NCI-H187 (cell line): ENCODE measurements at places on chromosomes 16 and 17.
A peak's percentile ranks its signal among the peaks of the same experiment; 100 is the strongest.

- peak; percentile 36 for DNase-seq
Measured at GRCh38 chr17:58249270-58250133, 11.1 kb downstream of the LPO start.

- no peak for DNase-seq
Measured at GRCh38 chr17:77281904-77282367, 141.2 kb downstream of the SEC14L1 start.

DNA sequence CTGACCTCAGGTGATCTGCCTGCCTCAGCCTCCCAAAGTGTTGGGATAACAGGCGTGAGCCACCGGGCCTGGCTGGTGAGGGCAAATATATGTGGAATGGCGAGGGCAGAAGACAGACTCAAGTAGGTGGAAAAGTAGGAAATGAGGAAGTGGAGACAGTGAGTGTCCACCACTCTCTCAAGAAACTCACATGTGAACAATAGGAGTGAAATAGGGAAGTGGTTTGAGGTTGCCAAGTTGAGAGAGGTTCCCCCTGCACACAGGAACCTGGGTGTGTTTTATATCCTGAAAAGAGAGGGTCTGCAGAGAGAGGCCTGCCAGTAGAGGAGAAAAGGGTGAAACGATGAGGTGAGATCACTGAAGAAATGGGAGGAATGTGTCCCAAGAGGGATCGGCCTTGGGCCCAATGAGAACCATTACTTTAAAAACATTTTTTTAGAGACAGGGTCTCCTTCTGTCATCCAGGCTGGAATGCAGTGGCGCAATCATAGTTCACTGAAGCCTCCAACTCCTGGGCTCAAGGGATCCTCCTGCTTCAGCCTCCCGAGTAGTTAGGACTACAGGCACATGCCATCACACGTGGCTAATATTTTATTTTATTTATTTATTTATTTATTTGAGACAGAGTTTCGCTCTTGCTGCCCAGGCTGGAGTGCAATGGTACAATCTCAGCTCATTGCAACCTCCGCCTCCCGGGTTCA lies 17.1 kb upstream of the CORO1A start:
- DNase-seq, result no peak

DNA sequence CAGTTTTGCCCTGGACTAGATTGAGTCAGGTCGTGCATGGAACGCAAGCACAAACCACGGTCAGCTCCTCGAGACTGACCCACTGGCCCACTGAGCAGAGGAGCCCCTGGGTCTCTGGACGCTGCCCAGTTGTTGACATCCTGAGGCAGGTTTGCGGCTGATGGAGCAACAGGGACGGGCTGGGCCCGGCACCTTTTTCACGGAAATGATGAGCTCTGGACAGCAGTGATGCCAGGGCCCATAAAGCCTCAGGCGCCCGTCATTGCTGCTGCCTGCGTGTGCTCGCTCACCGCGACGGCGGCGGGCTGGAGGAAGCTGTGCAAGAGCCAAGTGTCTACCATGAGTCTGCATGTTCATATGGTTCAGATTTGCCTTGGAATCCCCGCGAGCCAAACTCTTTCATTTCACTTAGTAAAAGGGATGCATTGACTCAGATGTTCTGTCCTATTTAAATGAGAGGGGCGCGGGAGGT lies 30.8 kb upstream of the CRISPLD2 start:
- no peak for DNase-seq

DNA sequence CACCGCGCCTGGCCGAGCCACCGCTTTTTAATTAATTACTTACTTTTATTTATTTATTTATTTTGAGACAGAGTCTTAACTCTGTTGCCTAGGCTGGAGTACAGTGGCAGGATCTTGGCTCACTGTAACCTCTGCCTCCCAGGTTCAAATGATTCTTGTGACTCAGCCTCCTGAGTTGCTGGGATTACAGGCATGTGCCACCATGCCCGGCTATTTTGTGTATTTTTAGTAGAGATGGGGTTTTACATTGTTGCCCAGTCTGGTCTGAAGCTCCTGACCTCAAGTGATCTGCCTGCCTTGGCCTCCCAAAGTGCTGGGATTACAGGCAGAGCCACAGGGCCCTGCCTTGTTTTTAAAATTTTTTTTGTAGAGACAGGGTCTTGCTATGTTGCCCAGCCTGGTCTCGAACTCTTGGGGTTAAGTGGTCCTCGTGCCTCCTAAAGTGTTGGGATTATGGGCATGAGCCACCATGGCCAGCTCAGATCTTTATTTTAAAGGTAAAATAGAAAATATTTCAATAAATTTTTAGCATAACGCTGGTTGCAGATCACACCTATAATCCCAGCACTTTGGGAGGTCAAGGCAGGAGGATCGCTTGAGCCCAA lies 18.3 kb upstream of the NUDT16L1 start:
- no peak for DNase-seq

DNA sequence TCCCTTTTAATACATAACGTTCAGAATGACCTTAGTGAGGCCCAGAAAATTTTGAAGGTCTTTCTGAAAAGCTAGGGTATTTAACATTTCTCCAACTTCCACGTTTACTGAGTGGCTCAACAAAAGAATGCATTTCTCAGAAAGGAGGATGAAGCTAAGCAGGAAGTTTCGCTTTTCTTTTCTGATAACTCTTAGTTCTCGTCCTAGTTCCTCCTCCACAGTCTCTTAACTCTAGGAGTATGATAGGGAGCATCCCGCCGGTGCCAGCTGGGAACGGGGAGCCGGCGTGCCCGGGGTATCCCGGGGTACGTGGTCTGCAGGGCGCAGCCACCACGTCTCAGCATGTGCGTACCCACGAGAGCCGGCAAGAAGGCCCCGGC lies 363 bp downstream of the KARS1 start:
- no peak for DNase-seq

- no peak for DNase-seq
Measured at GRCh38 chr17:16988749-16989229, 16.9 kb upstream of the TNFRSF13B start.

GRCh38 chr17:38598536-38598935 lies 7.2 kb downstream of the SRCIN1 start:
- peak; percentile 79 for DNase-seq

DNA sequence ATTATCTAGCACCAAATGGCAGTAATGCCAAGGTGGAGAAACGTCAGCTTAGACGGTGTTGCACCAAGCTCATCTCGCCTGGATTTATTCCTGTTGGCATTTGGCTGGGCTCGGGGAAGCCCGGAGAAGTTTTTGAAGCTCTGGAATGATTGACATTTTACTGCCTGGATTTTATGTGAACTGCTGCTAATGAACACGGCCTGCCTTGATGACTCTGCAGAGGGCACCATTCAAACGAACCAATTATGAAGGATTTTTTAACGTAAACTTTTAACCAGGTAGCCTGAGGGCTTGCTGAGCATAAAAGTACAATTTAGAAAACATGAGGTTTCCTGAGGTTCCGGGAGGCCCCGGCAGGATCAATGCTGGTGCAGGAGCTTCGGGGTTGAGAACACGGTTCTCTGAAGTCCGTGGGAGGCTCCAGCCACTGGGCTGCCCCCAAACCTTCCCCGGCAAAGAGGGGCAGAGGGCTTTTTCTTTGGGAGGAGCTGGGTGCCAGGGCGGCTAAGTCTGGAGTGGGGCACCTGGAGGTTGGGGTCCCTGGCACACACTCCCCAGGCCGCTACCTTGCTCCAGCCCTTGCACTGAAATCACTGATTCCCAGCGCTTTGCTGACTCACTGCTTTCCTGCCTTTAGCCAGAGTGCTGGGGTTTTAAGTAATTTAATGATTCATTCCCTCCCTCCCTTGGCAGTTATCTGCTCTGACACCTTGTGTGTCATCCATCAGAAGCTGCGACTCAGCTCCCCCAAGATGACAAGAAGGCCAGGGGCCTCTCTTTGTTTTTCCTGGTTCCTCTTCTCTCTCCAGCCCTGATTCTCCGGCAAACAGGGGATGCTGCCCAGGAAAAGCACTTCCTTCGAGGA lies 161.2 kb upstream of the IRX3 start:
- no peak for DNase-seq

- no peak for DNase-seq
Measured at GRCh38 chr17:81347437-81347836, 47.8 kb upstream of the BAHCC1 start.

DNA sequence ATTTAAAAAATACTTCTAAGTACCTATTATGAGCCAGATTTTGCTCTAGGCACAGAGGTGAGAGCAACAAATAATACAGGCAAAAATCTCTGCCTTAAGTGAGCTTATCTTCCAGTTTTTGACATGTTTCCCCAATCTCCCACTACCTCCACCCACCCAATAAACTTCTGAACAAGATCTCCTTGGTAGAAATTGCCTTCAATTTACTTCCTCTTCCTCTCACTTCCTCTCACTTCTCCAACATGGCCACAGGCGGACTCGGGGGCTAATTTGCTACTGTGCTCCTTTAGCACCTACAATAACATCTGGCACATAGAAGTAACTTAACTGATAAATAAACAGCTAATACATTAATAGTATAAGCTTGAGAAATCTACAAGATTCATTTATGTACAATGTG lies 82.6 kb downstream of the CACNG1 start:
- DNase-seq, result no peak

DNA sequence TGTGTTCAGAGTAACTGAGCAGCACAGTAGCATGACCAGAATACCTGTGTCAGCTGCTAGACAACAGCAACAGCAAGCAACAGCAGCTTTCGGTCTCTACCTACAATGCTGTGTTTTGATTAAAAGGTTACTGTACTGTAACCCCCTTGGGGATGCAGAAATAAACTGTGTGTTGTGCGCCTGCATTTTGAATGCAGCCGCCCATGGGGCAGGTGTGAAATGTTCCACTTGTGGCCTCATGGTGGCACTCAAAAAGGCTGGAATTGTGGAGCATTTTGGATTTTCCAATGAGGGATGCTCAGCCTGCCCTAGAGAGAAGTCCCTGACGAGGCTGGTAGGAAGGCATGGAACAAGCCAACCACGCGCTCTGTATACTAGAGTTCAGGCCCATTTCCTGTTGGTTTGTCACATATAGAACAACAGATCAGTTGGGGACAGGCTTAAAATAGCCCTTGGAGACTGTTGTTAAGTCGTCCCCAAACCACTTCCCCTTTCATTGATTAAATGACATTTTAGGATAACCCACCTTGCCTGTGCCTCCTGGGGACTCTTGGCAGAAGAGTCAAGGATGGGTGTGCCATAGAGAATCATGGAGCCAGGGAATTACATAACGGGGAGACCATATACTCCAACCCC lies 27.1 kb downstream of the SCPEP1 start:
- no peak for DNase-seq

- no peak for DNase-seq
Measured at GRCh38 chr17:353213-353837, 718 bp upstream of the RPH3AL start.

GRCh38 chr17:80706463-80706867 lies 161.8 kb downstream of the RPTOR start:
- no peak for DNase-seq

GRCh38 chr17:29061036-29061435 lies 18.1 kb downstream of the PIPOX start:
- no peak for DNase-seq

DNA sequence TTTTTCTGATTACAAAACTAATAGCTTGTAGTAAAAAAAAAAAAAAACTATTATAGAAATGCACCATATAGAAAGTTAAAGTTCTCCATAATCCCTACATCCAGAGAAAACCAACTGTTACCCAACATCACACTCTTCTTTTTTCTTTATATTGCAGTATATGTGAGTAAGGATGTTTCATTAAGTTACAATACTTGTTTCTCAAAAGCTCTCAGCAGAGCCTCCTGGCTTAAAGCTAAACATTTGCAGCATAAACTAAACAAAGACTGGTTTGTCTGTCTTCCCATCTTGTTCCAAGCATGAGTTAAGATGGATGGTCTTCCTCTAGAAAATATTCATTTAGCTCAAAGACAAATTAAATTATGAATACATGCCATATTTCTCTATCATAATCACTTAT lies 25.2 kb downstream of the GRB2 start:
- no peak for DNase-seq

DNA sequence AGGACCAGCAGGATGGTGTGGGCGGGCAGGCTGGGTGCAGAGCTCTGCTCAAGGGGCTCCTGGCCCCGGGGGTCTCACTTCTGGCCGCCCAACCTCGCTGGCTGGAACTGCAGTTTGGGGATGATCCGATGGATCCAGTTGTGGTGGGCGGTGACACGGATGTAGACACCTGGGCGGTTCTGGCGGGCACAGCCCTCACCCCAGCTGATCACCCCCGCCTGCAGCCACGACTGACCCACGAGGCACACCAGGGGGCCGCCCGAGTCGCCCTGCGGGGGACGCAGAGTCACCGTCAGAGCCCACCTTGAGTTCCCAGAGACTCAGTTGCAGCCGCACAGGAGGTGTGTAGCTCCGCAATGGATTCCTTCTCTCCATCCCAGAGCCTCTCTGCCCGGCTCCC lies 7.5 kb downstream of the PRSS27 start:
- DNase-seq, result no peak

DNA sequence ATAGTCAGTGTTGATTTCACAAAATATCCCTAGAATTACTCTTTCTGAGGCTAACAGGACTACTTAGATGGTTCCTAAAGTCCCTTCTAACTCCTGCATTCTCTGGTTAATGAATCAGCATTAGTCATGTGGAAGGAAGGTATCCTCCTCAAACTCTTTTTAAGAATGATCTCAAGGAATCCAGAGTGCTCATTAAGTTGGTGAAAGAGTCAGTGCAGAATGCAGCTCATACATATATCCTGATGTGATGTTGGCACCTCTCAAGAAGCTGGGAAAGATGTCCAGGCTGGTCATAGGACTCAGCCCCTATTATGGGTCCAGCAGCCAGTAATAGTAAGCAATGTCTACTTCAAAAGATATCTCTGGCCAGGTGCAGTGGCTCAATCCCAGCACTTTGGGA lies 65.5 kb downstream of the PIGL start:
- no peak for DNase-seq

- no peak for DNase-seq
Measured at GRCh38 chr16:31129568-31130335, 5.8 kb downstream of the PRSS8 start.

GRCh38 chr16:30541502-30542329 lies 7.1 kb upstream of the ZNF747 start:
- DNase-seq, result no peak

DNA sequence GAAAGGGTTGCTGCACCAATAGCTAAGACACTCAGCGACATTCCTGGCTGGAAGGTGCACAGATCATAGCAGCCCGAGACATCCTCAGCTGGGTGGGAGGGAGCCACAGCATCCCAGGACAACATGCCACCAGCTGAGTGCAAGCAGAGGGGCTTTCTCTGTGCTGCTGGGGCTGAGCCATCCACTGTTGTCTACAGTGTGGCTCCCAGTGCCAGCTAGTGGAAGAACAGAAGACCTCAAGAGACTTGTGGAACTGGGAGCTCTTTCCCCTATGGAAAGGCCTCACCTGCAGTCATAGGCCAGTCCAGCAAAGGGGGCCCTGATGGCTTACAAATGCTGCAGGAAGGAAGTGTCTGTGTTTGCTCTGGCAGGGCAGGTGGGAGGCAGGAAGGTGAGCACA lies 131.0 kb downstream of the C16orf78 start:
- no peak for DNase-seq

- no peak for DNase-seq
Measured at GRCh38 chr16:26070302-26071100, 378.7 kb downstream of the HS3ST4 start.
